ENCODE measurements at places on chromosomes 16 and 17. TPM values are rescaled to one million over a fixed set of nuclear protein-coding genes. Genes with fewer than 3 reads are reported as not detected.

CTRB1 gene
- polyA plus RNA-seq = not detected

DHRS7C gene
- polyA plus RNA-seq = not detected

SLC9A5 gene
- polyA plus RNA-seq = 0.75 TPM

RAB40C gene
- polyA plus RNA-seq = 14.7 TPM

HP gene
- polyA plus RNA-seq = not detected

TMEM235 gene
- not detected for polyA plus RNA-seq

TEX2 gene
- polyA plus RNA-seq = 2.8 TPM

TMEM98 gene
- not detected for polyA plus RNA-seq

TENT4B gene
- polyA plus RNA-seq = 3.4 TPM

Measured in IgD-negative memory B cell (primary cell).